ENCODE measurements at places on chromosomes 1 and 21. TPM values are rescaled to one million over a fixed set of nuclear protein-coding genes. Genes with fewer than 3 reads are reported as not detected.
A peak's percentile ranks its signal among the peaks of the same experiment; 100 is the strongest.

The AGMAT gene
- 1.6 TPM for total RNA-seq

- peak; percentile 25 for DNase-seq
Measured at GRCh38 chr21:37564924-37565529, 198.5 kb downstream of the DYRK1A start.

The F5 gene
- not detected for total RNA-seq

DNA sequence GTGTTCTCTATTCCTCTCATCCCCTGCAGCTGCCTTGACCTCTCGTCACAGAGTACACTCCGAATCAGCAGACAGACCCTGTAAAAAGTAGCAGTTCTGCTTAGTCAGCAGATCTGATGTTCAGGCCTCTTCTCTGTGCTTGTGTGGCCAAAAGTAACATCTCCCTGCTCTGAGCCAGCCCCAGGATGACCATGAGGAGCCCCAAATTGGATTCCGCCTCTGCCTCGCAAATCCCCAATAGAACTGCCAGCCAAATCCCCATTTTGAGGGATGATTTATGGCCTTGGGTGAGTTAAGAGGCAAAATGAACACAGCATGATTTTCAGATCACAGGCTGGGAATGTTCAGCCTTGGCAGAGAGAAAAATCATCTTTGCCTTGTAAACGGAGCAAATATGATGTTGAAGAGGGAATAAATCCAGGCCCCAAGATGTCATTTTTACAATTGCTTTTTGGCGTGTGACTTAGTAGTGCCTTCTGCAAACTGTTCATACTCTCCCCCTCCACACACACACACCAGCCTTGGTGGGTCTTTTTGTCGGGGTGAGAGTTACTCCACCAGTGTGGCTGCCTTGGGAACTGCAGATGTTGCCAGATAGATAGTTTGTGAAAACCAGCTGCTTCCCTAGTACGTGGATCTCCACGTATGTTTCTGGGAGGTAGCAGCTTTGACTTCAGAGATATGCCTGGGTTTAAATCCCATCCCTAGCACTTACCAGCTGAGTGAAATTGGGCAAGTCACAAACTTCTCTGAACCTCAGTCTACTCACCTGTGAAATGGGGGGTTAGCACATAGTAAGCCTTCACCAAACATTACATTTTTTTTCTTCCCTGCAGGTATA is 77.8 kb downstream of the MAN1C1 start:
- no peak for DNase-seq

DNA sequence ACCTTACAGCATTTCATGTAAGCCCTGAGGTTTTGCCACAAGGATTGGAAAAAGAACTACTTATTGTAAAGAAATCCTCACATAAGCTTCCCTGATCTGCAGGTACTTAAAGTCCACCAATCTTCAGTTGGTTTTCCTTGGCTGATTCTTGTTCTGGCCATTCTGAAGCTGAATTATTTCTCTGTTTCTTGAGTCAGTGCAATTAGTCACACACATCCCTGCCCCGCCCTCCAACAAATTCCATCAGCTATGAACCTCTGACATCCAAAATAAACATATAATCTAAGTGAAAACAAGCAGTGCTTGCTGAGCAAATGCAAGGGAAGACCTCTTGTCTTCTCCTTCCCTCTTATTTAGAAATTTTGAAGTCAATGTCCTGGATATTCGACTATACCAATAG is 8.2 kb upstream of the FNDC7 start:
- peak; percentile 65 for DNase-seq

DNA sequence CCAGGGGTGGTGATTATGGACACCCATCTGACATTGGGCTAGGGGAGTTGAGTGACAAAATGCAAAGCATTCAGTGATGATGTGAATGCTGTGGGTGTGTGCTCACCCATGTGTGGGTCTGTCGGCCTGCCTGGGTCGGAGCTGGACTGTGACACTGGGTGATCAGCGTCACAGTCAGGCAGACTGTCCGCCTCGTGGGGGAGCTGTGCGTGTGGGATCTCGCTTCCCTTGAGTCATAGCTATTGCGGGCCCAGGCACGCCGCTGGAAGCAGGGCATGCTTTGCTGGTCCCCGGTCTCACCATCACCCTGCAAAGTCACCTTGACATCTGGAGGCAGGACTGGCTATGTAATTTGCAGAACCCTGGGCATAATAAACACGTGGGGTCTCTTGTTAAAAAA is 156.9 kb upstream of the IGSF21 start:
- DNase-seq = no peak

The CCDC24 gene
- total RNA-seq = 5.5 TPM

The TEX38 gene
- not detected for total RNA-seq

The FCRL1 gene
- total RNA-seq = not detected

DNA sequence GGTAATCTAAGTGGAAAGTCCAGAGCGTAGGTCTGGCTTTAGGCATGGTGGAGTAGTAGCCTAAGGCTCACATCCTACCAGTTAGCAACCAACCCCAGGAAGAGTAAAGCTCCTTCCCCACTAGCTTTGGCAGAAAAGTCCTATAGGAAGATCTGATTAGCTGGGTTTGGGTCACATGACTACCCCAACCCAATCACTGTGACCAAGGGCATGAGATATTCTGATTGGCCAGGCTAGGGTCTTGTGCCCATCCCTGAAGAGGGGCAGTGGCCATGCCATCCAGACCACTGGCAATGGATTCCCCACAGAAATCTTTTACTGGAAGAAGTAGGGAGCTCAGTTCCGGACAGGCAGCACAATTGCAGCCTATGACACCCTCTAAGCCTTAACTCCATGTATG is 58.6 kb upstream of the CD34 start:
- no peak for DNase-seq

DNA sequence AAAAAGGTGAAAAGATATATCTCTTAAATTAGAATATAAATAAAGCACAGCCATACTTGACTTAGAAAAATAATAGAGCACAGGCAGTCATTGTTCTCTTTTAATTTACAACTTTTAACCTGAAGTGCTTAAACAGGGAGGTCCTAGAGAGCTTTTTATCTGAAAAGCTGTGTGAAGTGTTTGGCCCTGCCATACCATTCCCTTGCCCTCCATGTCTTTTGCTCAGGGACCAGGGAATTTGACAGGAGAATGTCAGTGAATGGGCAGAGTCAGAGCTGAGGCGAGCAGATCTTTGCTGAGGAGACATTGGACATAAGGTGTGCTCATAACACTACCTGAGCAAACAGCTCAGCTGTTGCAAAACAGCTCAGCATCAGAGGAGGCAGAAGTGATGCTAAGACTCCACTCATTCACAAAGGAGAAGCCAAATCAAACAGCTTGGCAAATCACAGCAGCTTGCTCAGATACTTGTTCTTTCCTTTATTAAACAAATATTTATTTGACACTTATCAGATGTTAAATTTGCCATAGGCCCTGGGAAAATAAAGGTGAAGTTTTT is 14.9 kb upstream of the MGST3 start:
- DNase-seq = no peak

- peak; percentile 93 for DNase-seq
Measured at GRCh38 chr21:43209575-43210453, 41.0 kb downstream of the CRYAA start.

The KCNK2 gene
- 8.0 TPM for total RNA-seq

- DNase-seq = no peak
Measured at GRCh38 chr1:55800503-55800902, 585.3 kb upstream of the USP24 start.

The ALG14 gene
- 9.5 TPM for total RNA-seq

The CDC20 gene
- 410 TPM for total RNA-seq

The TOMM40L gene
- 8.4 TPM for total RNA-seq

DNA sequence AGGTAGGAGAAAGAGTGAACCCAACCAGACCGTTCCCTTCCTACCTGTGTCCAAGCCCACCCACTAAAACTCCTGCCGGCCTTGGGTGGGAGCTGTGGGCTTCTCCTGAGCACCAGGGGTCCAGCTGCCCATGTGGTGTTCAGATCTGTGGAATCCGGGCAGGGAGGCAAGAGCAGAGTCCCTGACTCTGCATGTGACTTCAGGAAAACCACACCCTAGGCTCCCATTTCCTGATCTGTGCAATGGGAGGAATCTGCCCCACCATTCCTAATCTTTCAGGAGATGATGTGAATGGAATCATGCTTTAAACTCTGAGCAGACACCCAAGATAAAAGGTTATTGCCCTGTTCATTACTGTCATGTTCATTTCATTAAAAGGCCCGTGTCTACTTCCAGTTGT is 27.6 kb downstream of the EIF2D start:
- DNase-seq = no peak

DNA sequence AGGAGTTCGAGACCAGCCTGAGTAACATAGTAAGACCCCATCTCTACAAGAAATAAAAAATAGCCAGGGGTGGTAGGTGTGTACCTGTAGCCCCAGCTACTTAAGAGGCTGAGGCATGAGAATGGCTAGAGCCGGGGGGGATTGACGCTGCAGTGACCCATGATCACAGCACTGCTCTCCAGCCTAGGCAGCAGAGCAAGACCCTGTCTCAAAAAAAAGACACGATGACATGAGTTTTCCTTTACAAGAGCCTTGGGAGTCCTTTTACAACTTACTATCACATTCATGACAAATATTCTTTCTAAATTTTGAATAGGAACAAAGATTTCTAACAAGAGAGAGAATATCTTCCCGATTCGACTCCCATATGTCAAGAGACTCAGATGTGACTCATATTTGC is 3.3 kb upstream of the BRWD1 start:
- no peak for DNase-seq
